Adrenal gland (tissue), 19 donors: ENCODE measurements at places on chromosomes 12 and 14. TPM values are rescaled to one million over a fixed set of nuclear protein-coding genes. Genes with fewer than 3 reads are reported as not detected.

Gene NPFF
- 0.27 TPM for polyA plus RNA-seq

Gene KRT85
- polyA plus RNA-seq = not detected

Gene BBOF1
- polyA plus RNA-seq = 4.8 TPM

Gene TCL1B
- 0.13 TPM for polyA plus RNA-seq

Gene PTCSC3
- not detected for polyA plus RNA-seq

Gene CDKN3
- 1.3 TPM for polyA plus RNA-seq

Gene TBC1D30
- polyA plus RNA-seq = 3.7 TPM

Gene RHEBL1
- polyA plus RNA-seq = 0.26 TPM

Gene KLRC3
- not detected for polyA plus RNA-seq

Gene CRIP1
- 157 TPM for polyA plus RNA-seq

Gene ADAMTS20
- polyA plus RNA-seq = not detected

Gene TIGAR
- 28.2 TPM for polyA plus RNA-seq

Gene ACOT4
- polyA plus RNA-seq = 0.74 TPM

Gene DNAH10
- 0.59 TPM for polyA plus RNA-seq

Gene MIP
- polyA plus RNA-seq = 0.08 TPM

Gene CCDC177
- polyA plus RNA-seq = 0.40 TPM

Gene SERPINA9
- polyA plus RNA-seq = not detected

Gene CAPS2
- 8.1 TPM for polyA plus RNA-seq

Gene LUM
- polyA plus RNA-seq = 114 TPM

Gene HNF1A
- polyA plus RNA-seq = 0.03 TPM

Gene IL26
- polyA plus RNA-seq = not detected

Gene KRT78
- not detected for polyA plus RNA-seq

Gene TSHR
- polyA plus RNA-seq = 1.7 TPM

Gene SMOC1
- 10.2 TPM for polyA plus RNA-seq

Gene KLRG1
- 2.0 TPM for polyA plus RNA-seq

Gene TMPRSS12
- 0.03 TPM for polyA plus RNA-seq

Gene TTC6
- not detected for polyA plus RNA-seq

Gene SUSD6
- polyA plus RNA-seq = 22.8 TPM

Gene MMP17
- polyA plus RNA-seq = 5.7 TPM

Gene GZMB
- polyA plus RNA-seq = 1.2 TPM
